ENCODE measurements at places on chromosomes 11 and 22. TPM values are rescaled to one million over a fixed set of nuclear protein-coding genes. Genes with fewer than 3 reads are reported as not detected.

MS4A14 gene
- total RNA-seq = not detected

LMO1 gene
- not detected for total RNA-seq

- no peak for DNase-seq
- no peaks in the 10 kb centered on the region for H3K27me3 ChIP-seq
- H3K36me3 ChIP-seq = no peaks in the 10 kb centered on the region
- H3K27ac ChIP-seq = no peak overlapping the region
- no peak overlapping the region for H3K4me3 ChIP-seq
These were observed 33.8 kb downstream of the TECTA start for GRCh38 chr11:121134741-121135312.

DNA sequence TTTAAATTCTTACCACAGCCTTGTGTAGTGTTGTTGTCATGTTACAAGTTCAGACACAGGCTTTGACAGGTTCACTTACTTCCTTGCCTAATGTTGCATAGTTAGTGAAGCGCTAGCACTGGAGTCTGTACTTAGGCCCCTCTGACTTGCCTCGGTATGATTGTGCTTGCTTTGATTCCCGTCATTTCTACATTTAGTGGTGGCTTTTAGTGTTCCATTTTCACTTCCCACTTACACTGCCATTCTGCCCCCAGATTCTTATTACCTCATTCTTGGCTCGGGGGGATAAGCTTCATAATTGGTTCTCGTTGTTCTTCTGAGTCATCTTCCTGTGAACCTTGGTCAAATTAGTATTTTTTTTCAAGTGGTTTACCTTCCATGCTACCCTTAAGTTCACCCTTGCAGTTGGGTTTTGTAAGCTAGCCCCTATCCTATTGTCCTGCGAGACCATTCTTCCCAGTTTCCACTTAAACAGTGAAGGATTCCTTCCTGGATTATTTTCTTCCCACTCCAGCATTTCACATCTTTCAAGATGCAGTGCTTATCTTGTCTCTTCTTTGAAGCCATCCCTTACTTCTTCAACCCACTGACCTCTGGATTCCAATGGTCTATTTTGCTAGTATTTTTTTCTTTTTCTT lies 68.7 kb downstream of the DDX10 start:
- H3K27me3 ChIP-seq = no peaks in the 10 kb centered on the region
- H3K4me1 ChIP-seq = no peaks in the 10 kb centered on the region
- no peak overlapping the region for H3K27ac ChIP-seq
- H3K4me3 ChIP-seq = no peak overlapping the region
- DNase-seq = peak; percentile 55
- H3K36me3 ChIP-seq = no peaks in the 10 kb centered on the region

GRCh38 chr22:38413085-38414008 lies 41.7 kb downstream of the KCNJ4 start:
- no peak overlapping the region for H3K27ac ChIP-seq
- no peaks in the 10 kb centered on the region for H3K4me1 ChIP-seq
- H3K4me3 ChIP-seq = no peak overlapping the region

Data from fibroblast of lung (primary cell).